Hair follicular keratinocyte (primary cell): ENCODE measurements at places on chromosomes 16 and 17. TPM values are rescaled to one million over a fixed set of nuclear protein-coding genes. Genes with fewer than 3 reads are reported as not detected.

Gene HNF1B
- not detected in 2 replicates for total RNA-seq

Gene TMC7
- total RNA-seq: 3.4 and 8.0 TPM in 2 replicates

Gene TMEM98
- 47.7 and 57.0 TPM in 2 replicates for total RNA-seq

Gene GPR179
- not detected in 2 replicates for total RNA-seq

Gene CTRL
- 0.23 and 1.4 TPM in 2 replicates for total RNA-seq

Gene UTS2R
- total RNA-seq: not detected in 2 replicates
